ENCODE measurements at places on chromosomes 4 and X. TPM values are rescaled to one million over a fixed set of nuclear protein-coding genes. Genes with fewer than 3 reads are reported as not detected.

YIPF7 gene
- not detected for total RNA-seq

ALAS2 gene
- not detected for total RNA-seq

MTMR8 gene
- not detected for total RNA-seq

PAGE1 gene
- total RNA-seq: not detected

PAGE2B gene
- total RNA-seq: not detected

PRDM5 gene
- 3.8 TPM for total RNA-seq

PLS3 gene
- 157 TPM for total RNA-seq

TMEM271 gene
- total RNA-seq: not detected

DSPP gene
- not detected for total RNA-seq

DOK7 gene
- total RNA-seq: not detected

PNMA6F gene
- not detected for total RNA-seq

Data from cardiac atrium fibroblast (primary cell).